ENCODE measurements at places on chromosomes 3 and 15. TPM values are rescaled to one million over a fixed set of nuclear protein-coding genes. Genes with fewer than 3 reads are reported as not detected.

The DUOXA2 gene
- 20.6 TPM for total RNA-seq

The PLSCR5 gene
- total RNA-seq = not detected

The GOLGA6L26 gene
- not detected for total RNA-seq

The TOPBP1 gene
- 8.6 TPM for total RNA-seq

The CP gene
- 0.97 TPM for total RNA-seq

The GCHFR gene
- total RNA-seq = 44.8 TPM

The ASB14 gene
- not detected for total RNA-seq

The APBA2 gene
- 2.0 TPM for total RNA-seq

- no peak for DNase-seq
Observed at GRCh38 chr3:61884794-61885193, 323.4 kb downstream of the PTPRG start.

DNA sequence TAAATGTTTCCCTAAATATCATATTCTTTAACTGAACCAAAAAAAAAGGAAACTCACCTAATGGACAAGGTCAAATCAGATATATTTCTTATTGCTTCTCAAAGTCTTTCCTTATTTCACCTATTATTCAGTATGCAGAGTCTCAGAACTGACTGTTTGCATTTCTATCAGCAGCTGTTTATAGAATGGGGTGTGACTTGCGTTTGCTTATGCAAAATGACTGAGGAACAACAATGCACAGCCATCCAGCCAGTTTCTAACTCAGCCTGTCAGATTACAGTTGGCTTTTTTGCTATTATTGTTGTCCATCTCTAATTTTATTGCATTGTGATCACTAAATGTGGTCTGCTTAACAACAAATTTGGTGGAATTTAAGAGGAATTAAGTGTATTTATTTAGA, 40.7 kb downstream of the RAB27A start:
- DNase-seq = no peak

DNA sequence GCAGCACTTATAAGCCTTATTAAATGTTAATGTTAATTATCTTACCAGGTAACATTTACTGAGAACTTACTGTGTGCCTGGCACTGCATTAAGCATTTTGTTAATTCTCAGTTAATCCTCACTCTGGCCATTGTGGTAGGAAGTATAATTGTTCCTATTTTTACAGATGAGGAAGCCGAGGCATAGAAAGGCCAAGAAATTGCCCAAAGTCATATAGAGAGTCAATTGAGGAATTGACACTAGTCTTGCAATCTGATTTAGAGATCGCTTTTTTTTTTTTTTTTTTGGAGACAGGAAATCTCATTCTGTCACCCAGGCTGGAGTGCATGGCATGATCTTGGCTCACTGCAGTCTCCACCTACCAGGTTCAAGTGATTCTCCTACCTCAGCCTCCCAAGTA, 132.6 kb upstream of the PROK2 start:
- no peak for DNase-seq

- DNase-seq = no peak
Observed at GRCh38 chr15:66308531-66308930, 15.2 kb downstream of the DIS3L start.

DNA sequence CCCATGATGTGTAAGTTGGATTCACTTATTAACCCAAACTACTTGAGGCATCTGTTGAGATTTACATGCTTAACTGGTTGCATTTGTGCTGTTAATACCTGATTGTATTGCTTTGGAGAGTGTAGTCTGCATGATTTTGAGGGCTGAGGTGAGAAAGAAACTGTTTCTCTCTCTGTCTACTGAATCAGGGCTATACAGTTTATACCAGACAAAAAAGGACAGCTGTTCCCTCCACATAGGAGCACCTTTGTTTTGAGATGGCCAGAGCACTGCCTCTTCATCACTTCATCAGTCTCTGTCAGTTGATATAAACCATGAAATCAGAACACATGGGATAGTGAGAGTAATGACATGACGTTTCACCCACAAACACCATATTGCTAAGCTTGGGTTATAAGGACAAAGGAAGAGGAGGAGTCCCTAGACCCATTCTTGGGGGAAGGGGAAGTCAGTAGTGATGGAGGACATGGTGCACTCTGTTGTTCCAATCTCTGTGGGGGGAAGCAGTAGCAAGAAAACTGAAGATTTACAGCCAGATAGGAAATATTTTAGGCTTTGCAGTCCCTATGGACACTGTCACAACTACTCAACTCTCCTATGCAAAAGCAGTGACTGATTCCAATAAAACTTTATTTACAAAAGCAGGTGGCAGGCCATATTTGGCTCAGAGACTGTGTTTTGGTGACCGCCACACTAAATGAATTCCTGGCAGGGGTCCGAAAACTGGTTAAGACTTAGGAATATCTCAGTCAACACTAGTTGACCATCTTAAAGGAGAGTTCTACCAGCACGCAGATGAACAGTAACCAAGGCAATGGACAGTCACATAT, 123.9 kb upstream of the NR2E3 start:
- DNase-seq = no peak

- DNase-seq = no peak
Observed at GRCh38 chr3:53081318-53081717, 35.4 kb upstream of the SFMBT1 start.

DNA sequence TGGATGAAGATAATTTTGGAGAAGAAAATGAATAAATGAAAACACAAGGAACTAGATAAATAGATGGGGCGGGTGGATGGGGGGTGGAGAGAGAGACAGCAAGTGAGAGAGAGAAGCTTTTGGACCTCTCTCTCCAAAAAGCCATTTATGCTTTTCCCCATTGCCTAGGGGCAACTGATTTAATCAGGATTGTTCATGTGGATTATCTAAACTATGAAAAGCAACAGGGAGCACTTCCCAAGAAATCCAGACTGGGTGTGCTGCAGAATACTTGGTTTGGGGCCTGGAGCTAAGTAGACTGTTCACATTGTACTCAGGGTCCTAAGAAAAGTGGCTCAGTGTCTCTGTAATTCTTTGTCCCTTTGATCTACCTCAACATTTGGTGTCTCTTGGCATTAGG, 367.0 kb downstream of the TIGIT start:
- no peak for DNase-seq

GRCh38 chr15:25134546-25134945, 179.8 kb downstream of the SNRPN start:
- no peak for DNase-seq

- no peak for DNase-seq
Observed at GRCh38 chr3:126021224-126021623, 52.2 kb downstream of the ROPN1B start.

GRCh38 chr3:46375218-46375617, 4.5 kb downstream of the CCR5 start:
- no peak for DNase-seq

DNA sequence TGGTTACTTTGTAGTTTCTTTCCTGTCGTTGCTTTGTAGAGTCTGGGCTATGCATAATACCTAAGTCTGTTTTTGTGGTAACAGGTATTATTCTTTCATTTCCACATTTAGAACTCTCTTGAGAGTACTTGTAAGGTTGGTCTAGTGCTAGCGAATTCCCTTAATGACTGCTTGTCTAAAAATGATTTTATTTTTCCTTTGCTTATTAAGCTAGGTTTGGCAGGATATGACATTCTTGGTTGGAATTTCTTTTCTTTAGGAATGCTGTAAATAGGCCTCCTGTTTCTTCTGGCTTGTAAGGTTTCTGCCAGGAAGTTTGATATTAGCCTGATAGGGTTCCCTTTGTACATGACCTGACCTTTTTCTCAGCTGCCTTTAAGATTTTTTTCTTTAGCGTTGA, 70.1 kb upstream of the SGO1 start:
- no peak for DNase-seq

DNA sequence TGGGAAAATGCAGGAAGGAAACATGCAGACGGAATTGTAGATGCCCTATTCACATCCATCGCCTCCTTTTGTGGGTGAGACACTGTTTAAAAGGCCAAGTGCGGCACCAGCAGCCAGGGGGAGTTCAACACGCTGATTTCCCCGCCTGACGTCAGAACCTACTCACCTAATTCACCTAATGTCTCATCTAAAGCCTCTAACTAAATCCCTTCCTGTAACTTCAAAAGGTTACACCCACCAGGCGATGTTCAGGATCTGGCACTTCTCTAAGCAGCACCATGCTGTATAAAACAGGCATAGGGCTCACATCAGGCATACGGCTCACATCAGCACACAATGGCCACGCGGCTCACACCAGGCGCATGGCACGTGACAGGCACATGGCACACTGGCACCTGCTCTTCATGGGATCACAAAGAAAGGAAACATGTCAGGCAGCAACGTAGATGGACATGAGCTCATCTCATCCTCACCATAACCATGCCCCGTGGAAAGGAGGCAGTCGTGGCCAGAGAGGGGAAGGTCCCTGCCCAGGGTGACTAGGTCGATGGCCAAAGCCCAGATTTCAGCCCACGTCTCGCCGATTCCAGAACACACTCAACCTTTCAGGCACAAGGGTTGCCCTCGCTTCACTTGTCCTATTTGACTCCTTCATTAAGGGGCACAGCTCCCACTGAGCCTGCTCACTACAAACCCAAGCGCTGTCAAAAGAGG, 21.7 kb downstream of the XXYLT1 start:
- DNase-seq = no peak

GRCh38 chr3:42799376-42799775, 4.9 kb downstream of the HIGD1A start:
- DNase-seq = no peak

DNA sequence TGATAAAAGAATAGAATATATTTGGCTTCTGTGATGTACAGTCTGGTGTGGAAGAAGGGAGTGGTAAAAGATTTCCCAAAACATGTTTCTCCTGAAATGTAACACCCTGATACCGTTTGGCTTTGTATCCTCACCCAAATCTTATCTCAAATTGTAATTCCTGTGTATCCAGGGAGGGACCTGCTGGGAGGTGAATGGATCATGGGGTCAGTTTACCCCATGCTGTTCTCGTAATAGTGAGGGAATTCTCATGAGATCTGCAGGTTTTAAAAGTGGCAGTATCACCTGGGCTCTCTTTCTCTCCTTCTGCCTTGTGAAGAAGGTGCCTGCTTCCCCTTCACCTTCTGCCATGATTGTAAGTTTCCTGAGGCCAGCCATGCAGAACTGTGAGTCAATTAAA, 1070.8 kb downstream of the IGSF11 start:
- no peak for DNase-seq

DNA sequence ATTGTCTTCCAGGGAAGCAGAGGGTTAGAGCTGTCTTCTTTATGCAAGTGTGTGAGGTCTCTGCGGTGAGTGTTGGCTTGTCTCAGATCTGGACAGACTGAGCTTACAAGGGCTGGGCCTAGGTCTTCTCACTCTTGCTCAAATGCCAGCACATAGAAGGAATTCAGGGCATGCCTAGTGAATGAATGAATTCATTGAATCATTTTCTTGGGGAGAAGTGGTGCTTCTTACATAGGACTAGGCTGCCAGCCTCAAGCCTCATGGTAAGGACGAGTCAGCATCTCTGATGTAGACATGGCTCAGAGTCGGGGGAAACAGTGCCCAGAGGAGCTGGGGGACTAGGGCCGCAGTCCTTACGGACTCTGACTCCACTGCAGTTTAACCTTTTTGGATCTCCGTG, 17.2 kb downstream of the MKRN2 start:
- no peak for DNase-seq

- DNase-seq = no peak
Observed at GRCh38 chr3:122058294-122058693, 3.1 kb downstream of the CD86 start.

DNA sequence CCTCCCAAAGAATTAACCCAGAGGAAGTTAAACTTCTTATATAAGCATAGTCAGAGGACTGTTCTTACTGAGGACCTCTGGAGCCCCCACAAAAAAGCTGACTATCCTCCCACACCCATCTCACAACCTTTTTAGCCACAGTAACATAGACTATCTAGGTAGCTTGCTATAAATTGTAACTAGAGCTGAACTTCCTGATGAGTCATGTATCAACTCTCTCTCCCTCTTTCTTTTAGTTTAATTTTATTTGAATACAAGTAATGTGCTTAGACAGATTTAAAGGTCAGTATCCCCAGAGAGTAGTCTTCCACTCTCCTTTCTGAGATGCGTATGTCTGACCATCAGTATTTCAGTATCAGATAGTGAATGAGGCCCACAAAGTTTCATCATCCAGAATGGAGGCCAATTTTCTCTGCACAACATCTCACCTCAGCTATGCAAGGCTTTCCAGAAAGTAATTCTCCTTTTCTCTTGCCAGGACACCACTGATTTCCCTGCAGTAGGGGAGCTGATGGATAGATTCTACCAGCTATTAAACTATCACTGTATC, 104.0 kb upstream of the MYRIP start:
- DNase-seq = no peak

DNA sequence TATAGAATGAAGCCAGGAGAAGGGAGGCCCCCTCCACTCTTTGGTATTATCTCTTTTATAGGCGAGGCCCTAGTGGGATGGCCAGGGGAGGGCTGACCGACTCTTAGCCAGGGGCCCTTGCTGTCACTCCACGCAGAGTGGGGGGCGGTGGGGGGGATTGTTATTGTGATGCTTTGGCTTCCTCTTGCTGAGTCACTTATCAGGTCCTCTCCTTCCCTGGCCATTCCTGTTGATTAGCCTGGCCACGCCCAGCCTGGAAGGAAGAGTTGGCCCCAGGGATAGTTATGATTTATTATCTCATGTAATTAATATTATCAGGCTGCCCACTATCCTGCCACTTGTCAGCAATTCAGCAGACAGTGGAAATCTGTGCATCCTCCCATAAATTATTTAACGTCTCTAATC, 25.5 kb upstream of the SKOR1 start:
- DNase-seq = no peak

DNA sequence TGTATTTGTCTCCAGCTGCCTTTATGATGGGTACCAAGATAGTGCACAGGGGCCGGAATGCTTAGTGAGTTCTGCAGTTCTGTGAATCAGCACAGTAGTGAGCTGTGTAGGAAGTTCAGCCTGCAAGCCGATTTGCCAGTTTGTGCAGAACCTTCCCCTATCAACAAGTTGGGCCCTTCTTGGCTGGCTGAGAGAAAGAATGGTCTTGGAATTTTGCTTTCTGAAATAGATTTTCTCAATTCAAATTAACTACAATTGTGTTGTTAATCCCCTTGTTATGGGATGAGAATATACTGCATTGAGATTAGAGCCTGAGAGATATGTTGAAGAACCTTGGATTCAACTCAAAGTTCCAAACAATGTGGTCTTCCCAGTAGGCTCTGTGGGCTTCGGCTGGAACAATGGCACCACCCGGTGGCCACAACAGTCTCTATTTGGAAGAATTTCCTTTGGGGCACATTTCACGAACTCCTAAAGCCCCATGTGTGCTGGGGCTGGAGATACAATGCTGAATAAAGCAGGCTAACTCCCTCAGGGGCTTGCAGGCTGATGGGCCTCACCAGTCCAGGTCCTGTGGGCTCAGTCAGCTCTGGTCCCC, 59.1 kb downstream of the TRIM42 start:
- no peak for DNase-seq
